ENCODE measurements at places on chromosomes 2 and 18.

GRCh38 chr18:6256521-6256920 lies 158.2 kb downstream of the L3MBTL4 start:
- DNase-seq: no peak

GRCh38 chr2:42495611-42496010 lies 1.8 kb upstream of the KCNG3 start:
- no peak for DNase-seq

- DNase-seq: no peak
Observed at GRCh38 chr2:120169020-120169419, 54.2 kb downstream of the TMEM185B start.

DNA sequence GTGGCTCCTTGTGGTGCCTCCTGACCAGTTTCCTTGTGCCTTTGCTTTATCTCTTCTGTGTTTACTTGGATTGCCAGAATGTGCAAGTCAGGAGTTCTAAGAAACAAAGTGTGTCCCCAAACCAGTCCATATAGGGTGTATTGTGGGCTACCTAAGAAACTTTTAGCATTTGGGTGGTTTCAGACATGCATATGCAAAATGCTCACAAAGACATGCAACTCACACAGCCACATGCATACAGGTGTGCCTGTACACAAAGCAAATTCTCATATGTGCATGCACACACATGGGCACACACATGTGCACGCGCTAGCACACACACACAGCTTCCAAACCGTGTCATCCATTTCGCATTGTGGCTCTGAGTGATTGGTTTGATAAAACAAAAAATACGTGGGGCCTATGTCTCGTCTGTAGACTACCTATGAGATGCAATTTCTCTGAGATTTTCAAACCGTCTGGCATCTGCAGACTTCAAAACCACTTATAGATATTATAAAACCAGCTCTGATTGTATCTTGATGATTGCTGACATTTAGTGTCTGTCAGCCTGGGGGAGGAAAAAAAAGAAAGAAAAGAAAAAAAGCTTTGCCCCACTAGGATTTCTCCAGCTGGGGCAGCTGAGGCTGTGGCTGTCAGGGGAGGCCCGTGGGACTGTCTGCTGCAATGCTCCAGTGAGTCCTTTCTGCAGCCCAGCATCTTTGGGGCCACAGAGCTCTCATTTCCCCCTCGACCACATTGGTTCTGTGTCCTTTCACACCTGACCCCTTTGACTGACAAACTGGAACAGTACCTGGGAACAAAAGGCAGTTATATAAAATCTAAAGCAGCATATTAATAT lies 556.1 kb downstream of the CMPK2 start:
- no peak for DNase-seq

GRCh38 chr18:66124394-66124793 lies 373.6 kb downstream of the CDH7 start:
- no peak for DNase-seq

DNA sequence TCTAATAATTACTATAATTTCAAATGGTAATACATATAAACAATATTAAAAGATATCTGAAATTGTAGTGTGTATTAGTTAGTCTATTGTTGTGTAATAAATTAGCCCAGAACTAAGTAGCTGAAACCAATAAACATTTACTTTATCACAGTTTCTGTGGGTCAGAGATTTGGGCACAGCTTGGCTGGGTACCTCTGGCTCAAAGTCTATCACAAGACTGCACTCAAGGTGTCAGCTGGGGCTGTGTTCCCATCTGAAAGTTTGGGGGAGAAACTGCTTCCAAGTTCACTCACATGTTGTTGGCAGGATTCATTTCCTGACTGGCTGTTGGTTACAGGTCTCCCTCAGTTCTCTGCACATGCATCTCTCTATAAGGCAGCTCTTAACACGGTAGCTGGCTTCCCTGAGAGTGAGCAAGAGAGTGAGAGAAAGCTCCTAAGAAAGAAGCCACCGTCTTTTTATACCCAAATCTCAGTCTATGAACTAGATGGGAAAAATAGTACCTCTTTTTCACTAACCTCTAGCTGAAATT lies 25.6 kb upstream of the WIPF1 start:
- no peak for DNase-seq

DNA sequence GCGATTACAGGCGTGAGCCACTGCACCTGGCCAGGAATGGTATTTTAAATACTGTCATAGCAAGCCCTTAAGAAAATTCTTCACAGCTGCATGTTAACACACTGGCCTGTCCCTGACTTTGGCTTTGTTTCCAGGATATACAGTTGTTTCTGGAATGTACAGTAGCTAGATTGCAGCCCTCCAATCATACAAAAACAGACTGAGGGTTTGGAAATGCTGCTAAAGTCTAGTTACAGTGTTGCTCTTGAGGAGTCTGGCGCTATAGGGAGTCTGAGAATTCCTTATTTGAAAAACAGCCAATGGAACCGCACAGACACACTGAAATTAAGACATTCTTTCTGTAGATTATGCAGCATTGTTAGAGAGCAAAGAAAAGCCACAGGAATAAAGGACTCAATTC lies 37.7 kb downstream of the STON1 start:
- DNase-seq: no peak

DNA sequence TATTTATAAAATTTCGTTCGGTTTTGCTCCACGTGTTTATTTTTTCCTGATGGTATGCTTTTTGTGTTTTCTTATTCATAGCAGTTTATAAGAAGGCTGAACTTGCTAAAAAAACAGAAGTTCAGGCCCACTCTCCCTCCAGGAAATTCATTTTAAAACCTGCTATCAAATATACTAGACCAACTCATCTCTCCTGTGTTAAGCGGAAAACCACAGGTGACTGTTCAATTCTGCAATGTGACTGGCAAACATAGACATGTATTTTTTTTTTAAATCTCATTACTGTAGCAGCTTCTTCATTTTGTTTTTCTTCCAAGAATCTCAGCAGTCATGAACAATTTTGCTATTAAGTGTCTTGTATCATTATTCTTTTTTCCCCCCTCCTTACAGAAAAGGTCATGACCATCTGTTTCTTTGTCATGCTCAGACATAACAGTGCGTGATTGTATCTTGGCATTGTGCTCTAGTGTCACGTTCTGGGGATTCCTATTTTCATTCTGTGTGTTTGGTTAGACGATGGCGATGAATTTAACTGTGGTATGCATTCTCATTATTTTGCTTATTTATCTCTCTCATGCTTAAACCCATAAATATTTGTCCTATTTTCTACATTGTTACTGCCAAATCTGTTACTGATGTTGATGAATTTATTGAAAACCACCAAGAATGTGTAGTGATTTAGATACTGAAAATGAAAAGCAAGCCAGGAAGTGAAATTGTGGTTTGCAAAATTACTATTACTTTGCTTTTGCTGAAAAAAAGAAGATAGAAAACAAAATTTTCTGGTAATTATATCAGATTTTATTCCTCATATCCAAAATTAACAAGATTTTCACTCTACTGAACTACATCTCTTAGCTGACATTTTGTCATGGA lies 74.6 kb upstream of the UNC80 start:
- DNase-seq: no peak

- DNase-seq: no peak
Observed at GRCh38 chr18:26406854-26407517, 141.4 kb downstream of the KCTD1 start.

DNA sequence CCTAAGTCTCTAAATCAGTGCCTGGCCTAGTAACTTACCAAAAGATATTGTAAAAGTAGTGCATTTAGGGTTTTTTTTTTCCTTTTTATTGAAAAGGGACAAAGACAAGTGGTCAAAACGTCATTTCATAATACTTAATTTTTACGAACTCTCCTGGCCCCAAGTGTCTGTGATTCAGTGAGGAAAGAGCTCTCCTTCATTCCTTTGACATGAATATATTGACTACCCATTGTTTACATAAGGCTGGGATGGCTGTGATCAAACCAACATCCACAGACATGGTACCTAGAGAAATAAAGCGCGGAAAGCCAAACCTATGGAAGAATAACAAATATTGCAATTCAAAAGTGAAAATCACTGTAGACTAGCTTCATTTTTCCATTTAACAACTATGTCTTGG lies 198.4 kb downstream of the BABAM2 start:
- no peak for DNase-seq

GRCh38 chr18:76875390-76876325 lies 53.3 kb downstream of the ZNF236 start:
- no peak for DNase-seq

DNA sequence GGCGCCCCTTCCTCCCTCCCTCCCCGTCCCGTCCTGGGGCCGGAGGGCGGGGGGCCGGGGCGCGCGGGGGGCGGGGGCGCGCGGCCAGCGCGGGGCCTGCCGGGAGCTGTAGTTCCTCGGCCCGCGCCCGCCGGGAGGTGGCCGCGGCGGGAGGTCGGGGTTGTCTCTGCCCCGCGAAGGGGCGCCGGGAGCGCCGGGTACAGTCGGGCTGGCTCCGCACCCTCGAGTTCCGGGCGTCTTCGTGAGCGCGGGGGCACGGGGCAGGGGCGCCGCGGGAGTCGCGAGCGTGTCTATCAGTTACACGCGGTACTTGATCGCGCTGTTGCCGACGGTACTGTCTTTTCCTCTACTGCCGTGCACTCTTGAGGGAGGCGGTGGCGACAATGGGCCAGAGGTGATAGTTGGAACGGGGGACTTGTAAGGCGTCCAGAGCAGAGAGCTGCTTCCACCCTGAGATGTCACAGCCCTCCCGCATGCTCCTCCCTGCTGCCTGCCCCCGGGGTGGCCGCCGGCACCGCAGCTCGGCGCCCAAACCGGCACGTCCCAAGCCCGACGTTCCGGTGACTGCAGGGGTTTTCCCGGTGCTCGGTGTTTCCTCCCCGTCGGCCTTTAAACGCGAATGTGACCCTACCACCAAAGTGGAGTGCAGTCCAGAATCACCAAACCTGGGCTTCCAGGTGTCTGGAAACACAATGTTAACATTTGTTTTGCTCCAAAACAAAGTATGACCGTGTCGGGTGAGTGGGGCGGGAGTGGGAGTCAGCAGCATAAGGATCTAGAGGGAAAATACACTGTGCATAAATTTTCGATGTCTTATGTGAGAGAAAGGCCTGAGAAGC lies at the start of gene PRKD3:
Gene PRKD3 (minus strand): TSS at position 48 of the 839 bp plus-strand sequence. CDS start 8,309 bp downstream, outside the sequence.
- no peak for DNase-seq

- DNase-seq: no peak
Observed at GRCh38 chr18:73900106-73900835, 247.4 kb downstream of the FBXO15 start.

- DNase-seq: no peak
Observed at GRCh38 chr18:48670751-48671560, 132.1 kb downstream of the CTIF start.

DNA sequence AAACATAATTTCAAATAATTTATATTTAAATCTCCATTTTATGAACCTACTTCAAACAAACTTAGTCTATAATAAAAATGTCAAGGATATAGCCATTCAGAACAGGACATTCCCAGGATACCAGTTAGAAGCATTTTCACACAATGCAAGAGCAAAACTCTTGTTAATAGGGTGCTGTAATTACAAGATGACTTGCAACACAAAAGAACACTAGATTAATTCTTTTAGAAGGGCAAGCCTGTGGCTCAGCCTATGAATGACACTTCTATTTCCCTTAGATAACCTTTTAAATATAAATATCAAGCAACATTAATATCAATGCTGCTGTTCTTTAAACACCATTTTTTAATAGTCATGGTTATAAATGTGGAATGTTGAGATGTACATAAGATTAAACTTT lies 157.9 kb upstream of the SCN7A start:
- DNase-seq: no peak

- DNase-seq: no peak
Observed at GRCh38 chr2:98710734-98711133, 20.2 kb downstream of the MGAT4A start.

- no peak for DNase-seq
Observed at GRCh38 chr2:171557363-171557762, 35.1 kb downstream of the CYBRD1 start.

DNA sequence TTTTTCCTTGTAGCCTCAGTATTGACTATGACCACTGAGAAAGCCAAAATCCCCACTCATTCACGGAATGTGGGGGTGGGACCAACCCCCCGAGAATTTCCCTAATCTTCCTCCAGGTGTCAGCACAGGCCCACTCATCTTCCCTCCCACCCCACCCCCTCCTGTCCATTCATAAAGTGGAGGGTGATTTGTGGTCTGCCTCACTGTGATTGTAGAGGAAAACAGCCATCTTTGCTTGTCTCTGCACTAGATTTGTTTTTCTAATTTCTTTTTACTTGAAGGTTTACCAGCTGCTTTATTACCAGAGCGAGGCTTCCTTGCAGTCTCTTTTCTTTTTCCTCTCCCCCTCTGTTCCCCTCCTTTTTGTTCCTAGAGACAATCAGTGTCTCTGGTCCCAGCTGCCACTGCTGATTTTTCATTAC lies 171.8 kb downstream of the ICOS start:
- DNase-seq: no peak

GRCh38 chr18:26442126-26442525 lies 106.2 kb downstream of the KCTD1 start:
- DNase-seq: no peak

DNA sequence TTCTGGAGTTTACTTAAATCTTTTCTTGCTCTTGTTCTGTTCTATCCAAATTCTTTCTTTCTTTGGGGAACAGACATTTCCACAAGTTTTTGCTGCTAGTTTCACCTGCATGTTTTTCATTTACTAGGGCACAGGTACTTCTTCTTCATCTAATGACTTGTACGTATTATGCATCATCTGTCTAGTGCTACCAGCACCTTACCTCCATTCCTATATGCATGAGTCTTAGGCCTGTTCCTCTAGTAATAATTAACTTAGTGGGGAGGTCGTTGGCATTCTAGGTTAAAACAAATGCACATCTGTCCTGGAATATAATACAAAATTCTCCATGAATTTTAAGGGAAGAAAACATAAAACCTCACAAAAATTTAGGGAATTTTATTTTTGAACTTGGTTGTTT lies 164.5 kb upstream of the STON1 start:
- no peak for DNase-seq

DNA sequence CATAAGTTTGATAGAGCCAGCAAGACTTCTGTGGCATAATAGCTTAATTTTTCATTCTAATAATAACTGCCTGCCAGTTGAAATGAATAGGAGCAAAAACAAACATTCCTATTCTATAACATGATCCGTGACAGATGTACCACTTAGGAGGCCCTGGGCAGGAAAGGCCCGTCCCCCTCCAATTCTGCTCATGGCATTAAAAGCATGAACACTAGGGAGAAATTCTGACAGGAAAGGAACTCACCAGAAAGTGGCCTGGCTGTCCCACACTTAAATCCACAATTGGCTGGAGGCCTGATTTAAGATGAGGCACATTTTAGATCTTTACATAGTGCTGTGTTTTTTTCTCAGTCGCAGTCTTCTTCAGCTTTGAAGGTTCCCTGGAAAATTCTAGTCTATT lies 261.9 kb upstream of the ETAA1 start:
- no peak for DNase-seq

GRCh38 chr18:64264171-64264570 lies 115.3 kb upstream of the LINC00305 start:
- DNase-seq: no peak

- DNase-seq: no peak
Observed at GRCh38 chr2:71612581-71613402, 159.4 kb downstream of the DYSF start.

DNA sequence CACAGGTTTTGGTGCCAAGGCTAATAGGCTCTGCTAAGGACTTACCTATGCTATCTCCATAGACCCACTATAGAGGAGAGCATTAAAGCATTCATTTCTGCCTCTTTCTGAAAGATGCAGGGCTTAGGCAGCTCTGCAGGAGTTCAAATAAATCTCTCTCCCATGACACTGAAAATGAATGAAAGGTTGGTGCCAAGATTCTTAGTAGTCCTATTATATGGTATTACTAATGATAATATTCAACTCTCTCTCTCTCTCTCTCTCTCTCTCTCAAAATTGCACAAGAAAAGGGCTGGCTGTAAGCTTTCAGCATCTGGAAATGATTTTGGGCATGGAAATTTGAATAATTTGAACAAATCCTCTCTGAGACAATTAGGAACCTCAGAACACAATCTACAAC lies 433.7 kb downstream of the MBD2 start:
- DNase-seq: no peak

- no peak for DNase-seq
Observed at GRCh38 chr18:37393945-37394609, 171.5 kb downstream of the CELF4 start.
